ENCODE measurements at places on chromosomes 3 and 15. TPM values are rescaled to one million over a fixed set of nuclear protein-coding genes. Genes with fewer than 3 reads are reported as not detected.

The C3orf52 gene
- polyA plus RNA-seq: 14.1 TPM

The SYNM gene
- polyA plus RNA-seq: 29.4 TPM

The TP63 gene
- polyA plus RNA-seq: 0.07 TPM

The CNTN3 gene
- 4.7 TPM for polyA plus RNA-seq

The PATL2 gene
- polyA plus RNA-seq: 2.3 TPM

The QARS1 gene
- 291 TPM for polyA plus RNA-seq

The SH2D7 gene
- 2.6 TPM for polyA plus RNA-seq

The ITIH3 gene
- 5.3 TPM for polyA plus RNA-seq

The WHAMM gene
- polyA plus RNA-seq: 12.8 TPM

The FBXL22 gene
- polyA plus RNA-seq: 6.3 TPM

The CLDN16 gene
- 0.15 TPM for polyA plus RNA-seq

The SNX22 gene
- polyA plus RNA-seq: 2.7 TPM

The MYNN gene
- polyA plus RNA-seq: 18.0 TPM

The SAMMSON gene
- polyA plus RNA-seq: 0.09 TPM

GRCh38 chr3:149448331-149448831 lies 26.1 kb upstream of the TM4SF4 start:
- no peak overlapping the region for H3K4me3 ChIP-seq
- H3K4me1 ChIP-seq: peaks cover 11% of the 10 kb centered on the region
- no peak overlapping the region for H3K27ac ChIP-seq
- no peaks in the 10 kb centered on the region for H3K27me3 ChIP-seq
- no peak for DNase-seq

DNA sequence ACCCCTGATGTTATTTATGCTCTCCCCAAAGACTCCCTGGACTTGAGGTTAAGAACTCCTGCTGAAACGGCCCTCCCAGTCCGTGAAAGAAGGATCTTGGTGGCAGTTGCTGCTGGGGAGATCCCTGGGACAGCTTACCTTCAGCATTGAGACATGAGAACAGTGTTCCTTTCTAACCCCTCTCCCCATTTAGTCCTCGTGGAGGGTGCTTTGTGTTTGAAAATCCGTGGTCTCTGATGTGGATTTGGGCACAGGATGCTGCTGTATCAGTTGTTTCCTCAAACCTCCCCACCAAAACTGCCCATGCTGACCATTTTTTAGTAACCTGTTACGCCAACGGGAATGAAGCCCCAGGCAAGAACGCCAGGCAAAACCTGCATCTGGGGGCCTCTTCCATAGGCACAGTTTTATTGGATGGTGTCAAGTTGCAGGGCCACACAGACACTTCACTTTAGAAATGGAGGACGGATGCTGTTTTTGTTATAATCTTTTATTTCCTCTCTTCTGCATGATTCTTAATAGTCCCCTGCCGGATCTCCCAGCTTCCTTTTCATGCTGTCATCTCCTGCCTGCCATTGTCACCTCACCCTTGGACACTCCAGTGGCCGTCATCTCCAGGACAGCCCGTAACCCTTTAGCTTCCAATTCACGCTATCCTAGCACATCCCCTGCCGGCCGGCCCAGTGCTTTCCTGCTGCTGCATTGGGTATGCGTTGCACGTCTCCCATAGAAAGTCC lies 31.7 kb upstream of the CEMIP start:
- H3K27me3 ChIP-seq: no peaks in the 10 kb centered on the region
- H3K27ac ChIP-seq: no peak overlapping the region
- peaks cover 13% of the 10 kb centered on the region for H3K4me1 ChIP-seq
- DNase-seq: no peak
- peaks cover 17% of the 10 kb centered on the region for H3K36me3 ChIP-seq
- no peak overlapping the region for H3K4me3 ChIP-seq

- no peak overlapping the region for H3K27ac ChIP-seq
- no peak overlapping the region for H3K4me3 ChIP-seq
- DNase-seq: no peak
- peaks cover 12% of the 10 kb centered on the region for H3K27me3 ChIP-seq
- no peaks in the 10 kb centered on the region for H3K36me3 ChIP-seq
- H3K4me1 ChIP-seq: no peaks in the 10 kb centered on the region
Observed at GRCh38 chr15:91122296-91122695, 22.2 kb downstream of the SV2B start.

- H3K4me1 ChIP-seq: peaks cover 4% of the 10 kb centered on the region
- H3K4me3 ChIP-seq: no peak overlapping the region
- DNase-seq: no peak
Observed at GRCh38 chr3:159760046-159760445, 228.6 kb upstream of the IL12A start.

DNA sequence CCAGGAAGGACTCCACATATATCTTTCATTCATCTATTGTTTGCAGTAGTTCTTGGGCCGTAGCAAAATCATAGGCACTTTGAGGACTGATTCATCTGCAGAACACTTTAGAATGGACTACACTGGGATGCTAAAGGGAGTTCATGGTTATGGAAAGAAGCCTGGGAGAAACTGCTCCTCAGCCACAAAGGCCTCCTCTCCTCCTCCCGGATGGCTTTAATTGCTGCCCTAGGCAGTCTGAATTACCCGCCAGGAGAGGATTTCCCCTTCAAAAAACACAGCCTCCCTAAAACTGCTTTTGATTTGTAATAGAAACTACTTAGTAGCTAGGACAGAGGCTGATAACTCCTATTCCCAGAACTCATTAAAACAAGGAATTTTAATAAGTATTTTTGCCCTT lies 4.6 kb downstream of the TMEM266 start:
- peaks cover 2% of the 10 kb centered on the region for H3K4me1 ChIP-seq
- H3K4me3 ChIP-seq: no peak overlapping the region
- H3K36me3 ChIP-seq: no peaks in the 10 kb centered on the region
- H3K27ac ChIP-seq: no peak overlapping the region
- DNase-seq: no peak
- peaks cover 43% of the 10 kb centered on the region for H3K27me3 ChIP-seq

DNA sequence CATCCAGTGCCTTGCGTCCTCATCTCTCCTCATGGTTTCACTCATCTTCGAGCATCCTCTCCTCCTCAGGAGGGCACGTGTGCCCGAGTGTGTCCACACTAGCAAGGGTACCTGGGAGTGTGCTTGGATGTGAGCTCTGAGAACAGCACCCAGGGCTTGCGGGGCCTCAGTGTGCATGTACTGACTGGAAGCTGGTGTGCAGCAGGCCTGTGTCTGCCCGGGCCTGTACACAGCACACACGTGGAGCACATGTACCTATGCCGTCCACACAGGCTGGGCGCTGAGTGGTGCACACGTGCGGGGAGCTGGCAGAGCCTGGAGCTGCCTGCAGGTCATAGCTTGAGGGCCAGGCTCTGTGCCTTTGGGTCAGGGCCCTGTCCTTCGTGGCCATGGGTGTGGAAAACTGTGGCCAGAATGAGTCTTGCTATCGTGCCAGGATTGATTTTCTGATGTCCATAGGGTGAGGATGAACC lies 34.9 kb downstream of the TSPAN3 start:
- H3K4me1 ChIP-seq: peaks cover 39% of the 10 kb centered on the region
- no peak overlapping the region for H3K27ac ChIP-seq
- no peak overlapping the region for H3K4me3 ChIP-seq
- H3K27me3 ChIP-seq: no peaks in the 10 kb centered on the region
- DNase-seq: no peak

- peak overlapping the region; percentile 51 for H3K4me3 ChIP-seq
- peak; percentile 42 for DNase-seq
- H3K27ac ChIP-seq: peak overlapping the region; percentile 80
Observed at GRCh38 chr15:99564221-99565048, 1.3 kb upstream of the MEF2A start.

- no peak for DNase-seq
- no peaks in the 10 kb centered on the region for H3K27me3 ChIP-seq
- H3K27ac ChIP-seq: no peak overlapping the region
Observed at GRCh38 chr3:100317912-100318311, 16.6 kb upstream of the NIT2 start.

DNA sequence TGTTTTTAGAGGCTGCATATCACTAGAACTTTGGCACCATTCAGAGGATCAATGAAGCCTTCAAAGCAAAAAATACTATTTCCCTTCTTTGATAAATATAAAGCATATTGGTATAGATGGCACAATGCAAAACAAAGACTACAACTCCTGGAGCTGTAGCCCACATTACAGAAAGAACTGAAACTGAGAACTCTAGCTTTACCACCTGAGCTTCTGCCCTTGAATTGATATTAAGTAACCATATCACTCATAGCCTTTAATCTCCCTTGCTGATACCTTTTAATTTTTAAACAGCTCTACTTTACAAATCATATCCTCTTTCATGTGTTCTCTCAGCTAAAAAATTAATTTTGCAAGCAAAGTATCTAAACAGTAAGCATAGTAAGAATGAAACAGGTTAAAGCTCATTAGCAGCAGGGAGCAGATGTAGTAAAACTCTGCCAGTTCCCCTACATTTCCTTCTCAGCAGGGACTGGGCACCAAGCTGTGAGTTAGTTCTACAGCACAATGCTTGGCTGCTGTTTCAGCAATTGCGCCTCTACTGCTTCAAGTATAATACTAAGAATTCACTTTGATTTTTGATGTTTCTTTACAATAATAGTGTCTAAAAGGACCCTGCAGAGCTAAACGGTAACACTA lies 97.9 kb upstream of the NANOGP8 start:
- H3K36me3 ChIP-seq: no peaks in the 10 kb centered on the region
- no peak overlapping the region for H3K4me3 ChIP-seq
- no peak overlapping the region for H3K27ac ChIP-seq
- H3K4me1 ChIP-seq: no peaks in the 10 kb centered on the region
- no peaks in the 10 kb centered on the region for H3K27me3 ChIP-seq

GRCh38 chr15:73763931-73764330 lies 10.8 kb upstream of the INSYN1 start:
- no peak for DNase-seq
- H3K27me3 ChIP-seq: peaks cover 34% of the 10 kb centered on the region
- no peak overlapping the region for H3K4me3 ChIP-seq
- H3K4me1 ChIP-seq: no peaks in the 10 kb centered on the region
- H3K36me3 ChIP-seq: no peaks in the 10 kb centered on the region

- no peak for DNase-seq
- H3K36me3 ChIP-seq: no peaks in the 10 kb centered on the region
- H3K27ac ChIP-seq: no peak overlapping the region
- no peaks in the 10 kb centered on the region for H3K27me3 ChIP-seq
- H3K4me3 ChIP-seq: no peak overlapping the region
Observed at GRCh38 chr15:98401029-98401428, 247.3 kb upstream of the IGF1R start.

DNA sequence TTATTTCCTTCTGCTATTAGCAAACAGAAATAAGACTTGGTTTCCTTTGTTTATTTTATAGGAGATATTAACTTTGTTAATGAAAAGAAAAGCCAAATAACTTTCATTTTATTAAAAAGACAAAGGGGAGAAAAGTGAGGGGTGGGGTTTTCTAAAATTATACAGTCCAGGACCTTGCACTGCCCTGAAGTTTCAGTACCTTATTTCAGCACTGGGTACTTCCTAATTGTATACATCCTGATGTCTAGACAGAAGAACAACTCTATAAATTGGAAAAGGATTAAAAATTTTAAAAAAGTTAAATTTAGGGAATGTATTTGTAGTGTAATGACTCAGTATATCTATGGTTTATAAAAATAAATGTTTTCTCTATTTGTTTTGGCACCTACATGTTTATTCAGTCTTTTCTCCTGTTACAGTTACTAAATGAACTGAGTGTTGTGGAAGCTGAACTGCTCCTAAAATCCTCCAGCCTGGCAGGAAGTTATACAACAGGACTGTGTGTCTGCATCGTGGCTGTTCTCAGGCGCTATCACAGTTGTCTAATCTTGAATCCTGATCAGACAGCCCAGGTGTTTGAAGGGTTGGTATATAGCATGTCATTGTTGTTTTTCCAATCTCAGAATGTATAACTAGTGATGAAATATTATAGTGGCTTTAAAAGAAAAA lies 27.6 kb upstream of the P2RY13 start:
- H3K36me3 ChIP-seq: peaks cover 4% of the 10 kb centered on the region
- no peaks in the 10 kb centered on the region for H3K4me1 ChIP-seq
- no peaks in the 10 kb centered on the region for H3K27me3 ChIP-seq
- no peak overlapping the region for H3K27ac ChIP-seq
